ENCODE measurements at places on chromosomes 16 and 17. TPM values are rescaled to one million over a fixed set of nuclear protein-coding genes. Genes with fewer than 3 reads are reported as not detected.

Gene PLXDC1
- total RNA-seq = 0.28 TPM

Gene NRN1L
- total RNA-seq = 0.14 TPM

Gene SP6
- total RNA-seq = under 0.01 TPM

Gene KRTAP3-2
- not detected for total RNA-seq

Gene FSCN2
- total RNA-seq = 1.9 TPM

Gene ZPBP2
- not detected for total RNA-seq

Gene NUBP1
- total RNA-seq = 19.8 TPM

Gene SPEM2
- total RNA-seq = not detected

Gene CYBC1
- total RNA-seq = 65.9 TPM

Gene CNGB1
- not detected for total RNA-seq

Data from smooth muscle cell of bladder (primary cell).